ENCODE measurements at places on chromosomes 12 and 14. TPM values are rescaled to one million over a fixed set of nuclear protein-coding genes. Genes with fewer than 3 reads are reported as not detected.

Gene CELA1
- total RNA-seq = not detected

Gene KRT3
- not detected for total RNA-seq

Gene EID3
- total RNA-seq = 0.14 TPM

Gene IFNG
- total RNA-seq = not detected

Gene KCNA1
- total RNA-seq = not detected

Gene LRIG3
- 57.9 TPM for total RNA-seq

Gene FGF6
- total RNA-seq = not detected

Gene GPR162
- 0.21 TPM for total RNA-seq

Gene SERPINA12
- not detected for total RNA-seq

Gene OSGEP
- total RNA-seq = 54.4 TPM

Gene LIN7A
- 0.56 TPM for total RNA-seq

Gene KRT76
- total RNA-seq = not detected

Measured in airway epithelial cell (primary cell).